ENCODE measurements at places on chromosomes 5 and 9.

- no peak for DNase-seq
These were observed 12.4 kb upstream of the MAML1 start for GRCh38 chr5:179720222-179720621.

GRCh38 chr5:1668141-1668721 lies 131.4 kb downstream of the MRPL36 start:
- DNase-seq = peak; percentile 2

- no peak for DNase-seq
These were observed 104.0 kb downstream of the MTX3 start for GRCh38 chr5:79886925-79887655.

DNA sequence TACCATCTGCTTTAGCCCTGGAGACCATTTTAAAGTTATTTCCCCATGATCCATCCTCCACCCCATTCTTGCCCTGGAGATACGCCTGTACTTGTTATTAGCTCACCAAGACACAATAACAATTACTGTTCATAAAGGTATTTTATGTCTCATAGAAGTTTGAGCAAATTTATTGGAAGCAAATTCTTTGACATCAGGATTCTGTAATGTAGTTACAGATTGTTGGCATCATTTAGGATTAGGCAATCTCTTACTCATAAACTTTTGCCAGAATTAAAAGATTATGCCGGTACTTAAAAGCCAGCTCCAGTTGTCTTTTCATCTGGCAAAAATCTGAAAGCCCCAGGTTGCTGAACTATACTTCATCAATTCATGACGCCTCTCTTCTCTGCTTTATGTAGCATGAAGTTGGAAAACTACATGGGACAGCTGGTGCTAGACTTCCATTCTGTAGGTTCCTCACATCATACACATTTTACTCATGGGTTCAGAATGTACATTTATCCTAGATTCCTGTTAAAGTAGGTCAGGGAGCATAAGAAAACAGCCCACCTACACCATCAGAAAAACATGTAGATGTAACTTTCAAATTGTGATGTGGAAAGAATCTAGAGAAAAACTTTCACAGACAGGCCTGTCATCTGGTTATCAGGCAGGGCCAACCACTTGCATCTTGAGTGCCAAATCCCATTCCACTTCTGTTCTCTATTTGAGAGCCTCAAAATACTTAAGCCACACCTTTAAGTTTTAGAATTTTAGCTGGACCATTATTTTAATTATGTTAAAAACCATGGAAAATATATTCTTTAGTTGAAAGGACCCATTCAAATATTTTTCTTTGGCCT lies 14.0 kb downstream of the ATP10B start:
- DNase-seq = no peak

DNA sequence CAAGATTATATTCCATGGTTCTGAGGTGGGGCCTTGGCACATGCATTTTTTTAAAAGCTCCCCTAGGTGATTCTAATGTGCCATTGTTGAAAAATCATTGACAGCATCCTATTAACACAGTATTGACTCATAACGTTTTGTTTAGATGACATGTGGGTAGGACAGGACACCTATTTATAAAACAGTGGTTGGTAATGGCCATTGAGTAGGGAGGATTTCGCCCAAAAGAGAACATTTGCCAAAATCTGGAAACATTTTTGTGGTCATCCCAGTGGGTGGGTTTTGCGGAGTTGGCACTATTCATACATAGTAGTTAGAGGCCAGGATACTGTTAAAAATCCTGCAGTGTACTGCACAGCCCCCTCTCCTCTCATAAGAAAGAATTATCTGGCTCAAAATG lies 6.4 kb upstream of the CHD1 start:
- DNase-seq = no peak

DNA sequence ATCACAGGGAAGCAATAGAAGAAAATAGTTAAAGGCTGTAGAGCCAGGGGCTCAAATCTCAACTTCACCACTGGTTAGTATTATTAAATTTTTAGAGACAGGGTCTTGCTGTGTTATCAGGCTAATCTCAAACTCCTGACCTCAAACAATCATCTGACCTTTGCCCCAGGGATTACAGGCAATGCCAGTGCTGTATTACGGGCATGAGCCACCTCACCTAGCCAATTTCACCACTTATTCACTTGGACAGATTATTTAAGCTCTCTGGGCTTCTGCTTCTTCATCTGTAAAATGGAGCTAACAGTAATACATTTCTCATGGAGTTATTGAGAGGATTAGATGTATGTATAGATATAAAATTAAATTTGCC lies 155.9 kb upstream of the KLF4 start:
- no peak for DNase-seq

- no peak for DNase-seq
These were observed 27.1 kb downstream of the ERAP1 start for GRCh38 chr5:96780626-96781025.

DNA sequence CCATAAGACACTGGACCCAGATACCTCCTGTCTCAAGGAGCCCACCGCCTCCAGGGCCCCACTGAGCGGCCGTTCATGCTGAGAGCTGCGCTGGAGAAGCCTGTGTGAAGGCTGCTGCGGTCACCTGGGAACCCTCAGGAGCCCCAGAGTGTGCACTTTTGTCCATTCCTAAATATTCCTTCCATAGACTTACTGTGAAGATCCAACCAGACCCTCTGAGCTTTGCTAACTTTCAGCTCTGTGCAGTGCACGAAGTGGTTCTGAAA lies 119.5 kb downstream of the COL23A1 start:
- DNase-seq = no peak

DNA sequence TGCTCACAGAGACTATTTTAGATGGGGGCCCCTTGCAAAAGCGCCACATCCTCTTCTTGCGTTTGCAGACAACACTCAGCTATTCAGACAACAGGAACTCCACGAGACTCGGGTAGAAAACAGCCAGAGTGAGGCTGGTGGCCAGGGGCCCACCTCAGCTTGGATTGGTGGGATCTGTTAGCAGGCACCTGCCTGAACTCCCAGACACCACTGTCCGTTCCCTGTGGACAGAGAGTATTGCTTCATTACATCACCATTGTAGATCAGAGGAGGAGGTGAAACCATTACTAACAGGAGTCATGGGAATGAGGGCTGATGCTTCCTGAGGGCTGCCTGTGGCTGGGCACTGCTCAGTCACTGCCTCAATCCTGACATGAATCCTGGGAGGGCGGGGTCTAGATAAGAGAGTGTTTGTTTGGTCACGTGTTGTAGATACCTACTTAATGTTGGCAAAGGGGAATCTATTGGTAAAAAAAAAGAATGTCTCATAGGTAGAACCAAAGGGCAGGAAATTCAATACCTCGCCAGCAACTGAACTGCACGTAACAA lies 4.4 kb upstream of the RAPGEF1 start:
- DNase-seq = peak; percentile 27

- no peak for DNase-seq
These were observed 12.8 kb downstream of the SEMA5A start for GRCh38 chr5:9533096-9533495.

- DNase-seq = no peak
These were observed 17.5 kb downstream of the ANKRD33B start for GRCh38 chr5:10581424-10581748.

DNA sequence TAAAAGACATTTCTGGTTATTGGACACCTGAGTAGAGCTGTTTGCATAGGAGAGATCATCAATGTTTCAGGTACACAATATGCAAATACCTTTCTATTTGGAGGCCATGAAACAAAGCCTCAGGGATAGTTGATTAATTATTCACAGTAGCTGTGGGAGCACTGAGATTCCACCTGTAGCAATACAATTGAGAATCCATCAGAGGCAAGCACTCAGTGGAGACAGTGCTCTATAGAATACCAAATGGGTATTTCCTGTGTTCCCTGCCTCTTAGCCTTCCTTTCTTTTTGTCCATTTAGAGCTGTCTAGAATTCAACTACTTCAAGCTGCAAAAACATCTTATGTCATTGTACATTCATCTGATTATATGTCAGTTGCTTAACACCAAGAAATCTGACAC lies 1754.0 kb upstream of the ACO1 start:
- no peak for DNase-seq
